HAP-1 (cell line): ENCODE measurements at places on chromosomes 3 and 15.

GRCh38 chr3:23620638-23621015, 185.1 kb upstream of the UBE2E1 start:
- DNase-seq = no peak

DNA sequence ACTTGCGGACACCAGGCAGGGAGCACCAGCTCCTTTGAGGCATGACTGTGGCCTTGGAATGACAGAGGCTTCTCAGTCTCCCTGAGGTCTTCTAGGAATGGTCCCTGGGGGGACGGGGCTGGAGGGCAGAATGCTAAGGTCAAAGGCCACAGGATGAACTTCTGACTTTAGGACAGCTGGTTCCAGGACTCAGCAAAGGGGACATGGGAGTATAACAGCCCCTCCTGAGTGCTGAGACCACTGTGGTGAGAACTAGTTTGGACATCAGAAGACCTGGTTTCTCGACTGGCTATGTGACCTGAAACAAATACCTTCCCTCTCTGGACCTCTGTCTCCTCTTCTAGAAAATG, 17.8 kb downstream of the ITGA11 start:
- no peak for DNase-seq

- DNase-seq = no peak
Observed at GRCh38 chr3:64828276-64828675, 140.5 kb upstream of the ADAMTS9 start.

DNA sequence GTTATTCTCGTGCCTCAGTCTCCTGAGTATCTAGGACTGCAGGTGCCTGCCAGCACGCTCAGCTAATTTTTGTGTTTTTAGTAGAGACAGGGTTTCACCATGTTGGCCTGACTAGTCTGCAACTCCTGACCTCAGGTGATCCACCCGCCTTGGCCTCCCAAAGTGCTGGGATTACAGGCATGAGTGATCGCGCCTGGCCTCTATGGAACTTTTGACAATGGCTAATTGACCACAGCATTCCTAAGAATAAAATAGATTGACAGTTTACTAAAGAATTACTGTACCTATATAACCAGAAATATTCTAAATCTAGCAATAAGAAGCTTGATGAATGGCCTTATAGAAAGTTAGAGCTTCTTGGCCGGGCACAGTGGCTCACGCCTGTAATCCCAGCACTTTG, 51.0 kb upstream of the TRIM42 start:
- no peak for DNase-seq

DNA sequence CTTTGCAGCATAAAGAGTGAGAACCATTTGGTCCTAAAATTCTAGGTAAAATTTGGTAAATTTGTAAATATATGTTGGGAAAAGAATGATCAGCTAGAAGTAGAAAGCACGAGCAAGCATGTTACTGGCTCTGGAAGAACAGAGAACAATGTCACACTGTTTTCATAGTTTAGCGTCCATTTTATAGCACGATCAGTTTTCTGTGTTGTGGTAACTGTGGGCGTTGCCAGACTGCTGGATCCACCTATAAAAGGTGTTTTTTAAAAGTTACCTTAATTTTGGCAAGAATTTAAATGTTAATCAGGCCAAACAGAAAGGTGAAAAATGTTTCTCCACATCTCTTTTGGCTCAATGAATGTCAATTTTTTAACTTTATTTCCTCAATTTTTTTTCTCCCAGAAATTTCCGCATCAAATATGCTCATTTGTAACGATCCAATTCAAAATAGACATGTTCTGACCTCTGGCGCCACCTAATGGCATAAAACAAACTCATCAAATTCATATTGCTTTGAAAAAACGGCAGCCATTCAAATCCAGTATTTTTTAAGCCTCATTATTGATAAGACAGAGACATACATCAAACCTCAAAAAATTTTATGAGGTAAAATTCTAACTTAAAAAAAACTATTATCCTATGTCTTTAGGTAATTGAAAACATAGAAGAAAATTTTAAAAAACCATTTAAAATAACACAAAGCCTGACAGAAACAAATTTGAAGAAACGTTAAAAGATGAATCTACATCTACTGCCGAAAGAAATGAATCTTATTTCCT, 5.5 kb upstream of the GP5 start:
- DNase-seq = peak; percentile 57

DNA sequence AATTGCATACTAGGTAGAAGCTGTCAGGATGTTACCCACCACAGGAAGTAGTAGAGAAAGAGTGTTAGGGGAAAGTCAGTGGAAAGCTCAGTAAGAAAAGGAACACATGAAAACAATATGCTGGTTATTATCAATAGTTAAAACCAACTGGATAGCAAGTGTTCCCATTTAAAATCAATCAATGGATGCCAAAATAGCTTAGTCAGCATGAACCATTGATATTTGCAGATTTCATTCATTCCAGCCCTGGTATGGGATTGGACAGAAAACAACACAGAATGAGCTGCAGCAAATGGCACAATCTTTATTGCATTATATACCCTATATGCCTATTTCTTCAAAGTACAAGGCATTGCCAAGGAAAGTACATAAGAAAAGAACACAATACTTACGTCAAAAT, 293.7 kb downstream of the EPHA6 start:
- no peak for DNase-seq

DNA sequence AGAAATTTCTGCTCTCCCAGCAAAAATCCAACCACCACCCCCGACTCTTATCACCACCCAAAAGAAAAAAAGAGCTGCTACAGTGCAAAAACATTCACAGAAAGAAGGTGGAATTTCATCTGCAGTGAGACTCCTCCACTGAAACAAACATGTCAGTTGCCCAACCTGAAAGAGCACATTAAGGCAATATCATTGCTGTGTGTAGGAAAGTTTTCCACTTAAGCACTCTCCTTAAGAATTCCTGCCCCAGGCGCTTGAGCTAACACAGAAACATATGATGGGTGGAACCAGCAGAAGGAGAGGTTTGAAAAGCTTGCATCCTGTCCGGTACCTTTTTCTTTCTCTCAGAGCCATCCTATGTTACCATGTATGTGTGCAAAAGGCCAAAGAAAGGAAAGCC, 200.8 kb upstream of the GADL1 start:
- DNase-seq = no peak

- no peak for DNase-seq
Observed at GRCh38 chr15:37220949-37221670, 120.8 kb upstream of the MEIS2 start.
